ENCODE measurements at places on chromosomes 3 and 15. TPM values are rescaled to one million over a fixed set of nuclear protein-coding genes. Genes with fewer than 3 reads are reported as not detected.

CEP70 gene
- 9.8 TPM for total RNA-seq

NDN gene
- 39.3 TPM for total RNA-seq

KBTBD13 gene
- total RNA-seq, result not detected

CD200 gene
- 1.9 TPM for total RNA-seq

SLC28A1 gene
- total RNA-seq, result not detected

PLSCR2 gene
- not detected for total RNA-seq

TTC14 gene
- total RNA-seq, result 33.0 TPM

TRAT1 gene
- total RNA-seq, result not detected

ALG3 gene
- 100 TPM for total RNA-seq

DPPA2 gene
- total RNA-seq, result not detected

OPA1 gene
- 142 TPM for total RNA-seq

CX3CR1 gene
- total RNA-seq, result not detected

GOLGA6L9 gene
- 1.8 TPM for total RNA-seq

CTDSPL gene
- 15.5 TPM for total RNA-seq

EIF4E3 gene
- total RNA-seq, result 4.1 TPM

CNOT10 gene
- 34.8 TPM for total RNA-seq
